ENCODE measurements at places on chromosomes 5 and 9. TPM values are rescaled to one million over a fixed set of nuclear protein-coding genes. Genes with fewer than 3 reads are reported as not detected.

SLC6A3 gene
- total RNA-seq, result not detected

GDA gene
- total RNA-seq, result 2.7 TPM

WDR36 gene
- total RNA-seq, result 11.5 TPM

MPDZ gene
- 9.5 TPM for total RNA-seq

DEPDC1B gene
- 0.09 TPM for total RNA-seq

SLC45A2 gene
- not detected for total RNA-seq

BTNL8 gene
- total RNA-seq, result 0.23 TPM

SLC6A7 gene
- not detected for total RNA-seq

DNA sequence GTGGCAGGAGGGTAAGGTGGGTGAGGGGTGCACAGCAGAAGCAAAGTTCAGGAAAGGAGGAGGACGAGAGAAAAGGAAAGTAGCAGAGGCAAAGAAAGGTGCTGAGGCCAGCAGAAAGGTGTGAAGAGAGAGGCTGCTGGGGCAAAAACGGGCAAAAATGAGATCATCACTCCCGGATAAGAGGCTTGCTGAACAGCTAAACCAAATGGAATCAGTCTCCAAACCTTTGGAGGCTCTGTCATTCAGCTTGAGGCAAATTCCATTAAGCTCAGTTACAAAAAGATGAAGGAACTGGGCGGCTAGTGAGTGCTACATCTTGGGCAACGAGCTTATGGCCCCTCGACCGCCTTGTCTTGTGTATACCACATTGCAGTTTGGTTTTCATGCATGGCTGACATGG lies 136.4 kb downstream of the FSTL4 start:
- DNase-seq, result no peak

- no peak for DNase-seq
These were observed 1.6 kb downstream of the SOWAHA start for GRCh38 chr5:132814503-132815294.

DNA sequence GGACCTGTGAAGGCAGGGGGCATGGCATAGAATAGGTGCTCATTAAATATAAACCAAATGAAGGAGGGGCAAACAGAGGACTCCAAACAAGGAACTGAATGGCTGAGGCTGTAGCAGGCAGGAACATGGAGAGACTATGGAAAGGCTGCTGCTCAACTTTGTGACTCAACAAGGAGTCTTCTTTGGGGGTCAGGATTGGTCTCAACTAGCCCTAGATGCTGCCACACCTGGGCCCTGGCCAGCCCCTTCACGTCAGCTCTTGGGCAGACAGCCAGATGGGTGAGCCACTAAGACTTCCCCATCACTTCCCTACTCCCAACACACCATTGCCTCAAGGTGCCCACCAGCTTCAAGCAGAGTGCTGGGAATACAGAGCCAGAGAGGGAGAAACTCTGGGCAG lies 11.0 kb downstream of the RPP25L start:
- DNase-seq, result no peak

DNA sequence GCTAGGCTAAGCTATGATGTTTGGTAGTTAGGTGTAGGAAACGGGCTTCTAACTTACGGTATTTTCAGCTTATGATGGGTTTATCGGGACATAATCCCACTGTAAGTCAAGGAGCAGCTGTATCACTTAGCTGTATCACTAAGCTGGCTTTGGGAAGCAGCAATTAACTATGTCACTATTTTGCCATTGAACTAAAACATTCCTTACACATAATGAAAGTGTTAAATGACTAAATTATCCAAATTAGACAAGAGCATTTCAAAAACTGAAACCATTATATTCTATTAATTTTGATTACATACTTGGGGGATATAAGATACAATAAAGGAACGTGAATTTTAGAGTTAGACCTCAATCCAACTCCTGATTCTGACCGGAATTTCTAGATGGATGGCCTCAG lies 188.3 kb downstream of the AGTPBP1 start:
- no peak for DNase-seq

- no peak for DNase-seq
These were observed 89.7 kb upstream of the CCNG1 start for GRCh38 chr5:163347671-163348070.

DNA sequence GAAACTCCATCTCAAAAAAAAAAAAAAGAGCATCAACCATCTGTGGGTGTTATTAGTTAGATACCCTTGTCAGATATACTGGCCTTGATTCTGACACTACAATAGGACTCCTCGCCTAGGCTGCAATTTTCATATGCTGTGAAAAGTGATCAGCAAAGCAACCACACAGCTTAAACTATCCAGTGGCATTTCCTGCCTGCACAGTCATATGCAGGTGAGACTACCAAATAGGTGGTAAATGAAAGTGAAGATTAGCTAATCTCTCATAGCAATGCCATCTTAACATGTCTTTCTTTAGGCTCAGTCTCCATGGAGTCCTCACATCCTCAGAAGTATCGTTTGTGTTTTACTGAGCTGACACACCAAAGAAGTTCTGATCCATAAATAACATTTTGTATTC lies 40.8 kb downstream of the GRAMD2B start:
- DNase-seq, result no peak

- no peak for DNase-seq
These were observed 422.9 kb downstream of the TMEM161B start for GRCh38 chr5:87845734-87846133.

GRCh38 chr9:94847486-94847885 lies 121.0 kb downstream of the AOPEP start:
- no peak for DNase-seq

- DNase-seq, result no peak
These were observed 397.4 kb upstream of the MEF2C start for GRCh38 chr5:89280103-89281037.

DNA sequence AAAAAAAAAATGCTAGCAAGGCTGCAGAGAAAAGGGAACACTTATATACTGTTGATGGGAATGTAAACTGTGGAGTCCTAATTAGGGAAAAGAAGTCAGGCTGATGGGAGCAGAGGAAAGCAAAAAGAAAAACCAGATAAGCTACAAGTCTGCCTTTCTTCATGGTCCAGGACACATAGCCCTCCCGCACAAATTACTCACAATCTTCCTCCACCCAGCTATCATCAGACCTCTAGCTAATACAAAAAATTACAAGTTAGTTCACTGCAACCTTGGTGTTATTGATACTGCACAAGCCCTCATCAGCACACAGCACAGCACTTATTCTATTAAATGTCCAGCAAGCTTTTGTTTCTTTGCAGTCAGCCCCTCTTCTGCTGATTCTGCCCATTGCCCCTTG lies 186.0 kb upstream of the ADRA1B start:
- no peak for DNase-seq

DNA sequence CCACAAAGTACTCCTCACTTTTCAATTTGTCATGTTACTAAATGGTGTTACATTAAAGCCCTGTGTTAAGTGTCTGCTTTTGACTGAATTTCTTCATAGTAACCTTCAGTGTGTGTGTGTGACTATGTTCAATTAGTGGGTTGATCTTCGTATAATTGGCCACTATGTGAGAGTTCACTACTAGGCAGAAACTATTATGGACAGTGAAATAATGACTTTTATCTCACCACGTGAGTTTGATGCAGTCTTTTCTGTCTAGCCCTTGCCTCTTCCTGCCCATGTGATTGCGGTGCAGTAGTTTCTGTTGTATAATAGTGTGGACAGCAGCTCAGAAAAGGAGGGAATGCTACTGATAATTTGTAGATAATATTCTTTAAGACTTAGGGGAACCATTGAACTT lies 1.8 kb upstream of the MAML1 start:
- no peak for DNase-seq

DNA sequence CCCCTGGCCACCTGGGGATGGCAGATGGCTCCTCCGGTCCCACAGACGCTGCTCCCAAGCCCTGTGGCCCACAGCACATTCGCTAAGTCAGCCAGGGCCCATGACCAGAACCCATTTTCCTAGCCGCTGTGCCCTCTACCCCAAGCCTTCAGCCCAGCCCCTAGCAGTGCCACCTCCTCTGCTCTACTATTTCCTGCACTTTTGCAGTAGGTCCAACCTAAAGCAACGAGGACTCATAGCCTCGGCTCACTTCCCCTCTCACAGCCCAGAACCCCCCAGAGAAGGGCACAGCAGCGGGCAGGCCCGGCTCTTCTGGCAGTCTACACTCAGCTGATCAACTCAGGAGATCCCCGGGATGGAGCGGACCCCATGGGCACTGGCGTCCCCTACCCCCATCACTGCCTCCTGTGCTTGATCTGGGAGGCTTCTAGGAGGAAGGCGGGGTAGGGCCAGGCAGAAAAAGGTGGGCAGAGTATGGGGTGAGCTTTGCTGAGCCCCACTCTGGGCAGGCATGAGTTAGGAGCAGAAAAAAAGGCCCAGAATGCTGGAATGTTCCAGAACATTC lies 111.2 kb downstream of the ZNF354C start:
- DNase-seq, result no peak

- no peak for DNase-seq
These were observed 39.7 kb upstream of the ANKDD1B start for GRCh38 chr5:75571547-75571946.

GRCh38 chr5:120609570-120609969 lies 145.5 kb downstream of the PRR16 start:
- no peak for DNase-seq

- DNase-seq, result no peak
These were observed 795.8 kb downstream of the SEMA5A start for GRCh38 chr5:8750100-8750499.

GRCh38 chr5:119397518-119398380 lies 41.9 kb downstream of the TNFAIP8 start:
- no peak for DNase-seq

DNA sequence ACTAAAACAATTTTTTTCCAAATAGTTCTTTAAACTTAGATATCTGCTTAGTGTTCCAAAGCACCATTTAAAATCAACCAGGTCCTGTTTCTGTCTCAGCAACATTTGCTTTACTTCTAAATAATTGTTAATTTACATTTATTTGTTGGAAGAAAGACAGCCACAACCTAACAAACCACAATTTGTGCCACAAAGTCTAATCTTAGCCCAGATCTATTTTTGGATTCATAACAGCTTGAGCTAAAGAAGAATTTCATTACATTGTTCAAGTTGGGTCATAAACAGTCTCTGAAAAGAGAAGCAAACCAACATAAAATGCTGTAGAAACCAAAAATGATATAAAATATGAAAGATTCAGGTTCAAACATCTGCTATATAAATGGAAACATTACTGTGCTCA lies 24.4 kb downstream of the MLLT3 start:
- DNase-seq, result no peak

GRCh38 chr5:138366632-138367382 lies 14.3 kb downstream of the KDM3B start:
- no peak for DNase-seq

DNA sequence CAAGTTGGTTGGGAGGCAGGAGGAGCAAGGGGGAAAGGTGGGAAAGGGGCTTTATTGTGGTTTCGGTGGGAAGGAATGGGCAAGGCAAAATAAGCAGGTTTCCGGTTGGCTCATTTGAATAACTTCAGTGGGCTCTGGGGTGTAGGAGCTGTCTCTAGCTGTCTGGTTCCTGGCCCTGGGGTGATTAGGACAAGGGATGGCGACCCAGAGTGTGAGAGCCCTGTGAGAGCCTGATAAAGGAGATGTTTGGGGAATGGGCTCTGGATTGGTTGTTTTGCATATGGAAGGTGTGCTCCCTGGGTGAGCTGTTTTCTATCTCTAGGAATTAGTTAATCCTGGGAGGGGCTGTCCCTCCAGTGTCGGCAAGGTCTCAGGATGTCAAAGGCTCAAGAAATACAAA lies 15.4 kb downstream of the ANKRD34B start:
- no peak for DNase-seq

DNA sequence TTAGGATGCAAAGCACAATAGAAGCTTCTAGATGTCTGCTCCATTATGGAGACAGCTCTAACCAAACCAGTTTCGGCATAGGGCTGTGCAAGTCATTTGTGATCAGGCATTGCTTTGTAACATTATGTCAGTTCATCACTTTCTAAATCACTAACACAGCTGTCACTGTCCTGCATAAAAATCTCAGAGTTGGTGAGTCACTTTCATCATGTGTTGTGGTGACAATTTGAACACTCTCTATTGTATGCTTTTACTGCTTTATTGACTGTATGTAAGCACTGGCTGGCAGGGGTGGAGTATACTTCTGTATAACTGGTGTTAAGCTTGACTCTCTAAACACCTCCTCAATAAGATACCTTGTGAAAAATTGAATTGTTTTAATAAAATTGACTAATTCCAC lies 77.9 kb downstream of the SLCO4C1 start:
- DNase-seq, result no peak

DNA sequence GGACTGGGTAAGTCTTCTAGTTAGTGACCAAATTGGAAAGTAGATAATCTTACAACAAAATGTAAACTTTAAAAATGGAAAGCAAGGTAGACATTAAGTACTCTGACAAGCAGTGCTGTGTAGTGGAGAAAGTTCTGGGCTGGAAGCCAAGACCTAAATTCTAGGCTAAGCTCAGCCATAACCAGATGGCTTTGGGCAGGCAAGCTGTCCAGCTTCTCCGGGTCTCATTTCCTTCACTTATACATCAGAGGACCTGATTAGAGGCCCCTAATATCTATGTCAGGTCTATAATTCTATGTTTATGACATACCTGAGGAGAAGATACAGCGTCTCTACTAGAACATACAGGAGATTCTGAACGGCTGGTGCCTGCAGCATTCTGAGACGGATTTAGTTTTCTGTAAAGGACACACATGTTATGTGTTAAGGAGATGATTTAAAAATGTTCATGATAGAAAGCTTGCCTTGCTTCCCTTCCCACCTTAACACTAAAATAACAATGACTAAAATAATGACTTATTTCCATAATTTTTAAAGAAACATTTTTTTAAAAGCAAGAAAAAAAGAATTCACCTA lies 61.2 kb downstream of the ELL2 start:
- DNase-seq, result peak; percentile 58

- no peak for DNase-seq
These were observed 1.9 kb upstream of the SPDL1 start for GRCh38 chr5:169581580-169582227.

DNA sequence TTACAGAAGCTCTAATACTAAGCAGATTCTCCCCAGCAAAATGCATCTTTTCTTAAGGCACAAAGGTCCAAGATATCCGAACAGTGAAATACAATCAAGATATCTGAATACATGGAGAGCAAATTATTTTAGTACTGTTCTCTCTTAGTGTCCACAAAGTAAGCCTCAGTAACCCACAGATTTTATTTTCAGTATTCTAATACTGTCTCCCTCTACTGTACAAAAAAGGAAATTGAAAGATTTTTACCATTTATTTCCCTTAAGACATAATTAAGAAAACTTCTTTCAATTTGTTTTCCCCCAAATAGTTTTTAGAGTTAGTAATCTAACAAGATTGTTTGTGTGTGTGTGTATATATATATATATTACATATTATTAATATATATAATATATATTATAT lies 24.7 kb upstream of the NOL6 start:
- no peak for DNase-seq

DNA sequence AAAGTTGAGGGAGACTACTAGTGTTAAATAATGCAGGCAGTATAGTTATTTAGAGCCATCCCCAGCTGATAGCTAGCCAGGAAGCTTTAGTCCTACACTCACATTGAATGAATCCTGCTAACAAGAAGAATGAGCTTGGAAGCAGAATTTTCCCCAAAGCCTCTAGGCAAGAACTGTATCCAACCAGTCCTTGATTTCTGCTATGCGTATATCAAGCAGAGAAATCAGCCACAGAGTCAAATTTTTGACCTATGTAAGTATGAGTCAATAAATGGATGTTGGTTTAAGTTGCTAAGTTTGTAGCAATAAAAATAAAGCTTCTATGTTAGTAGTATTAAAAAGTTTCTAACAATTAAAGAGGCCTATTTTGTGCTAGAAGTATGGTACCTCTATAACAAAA lies 672.1 kb upstream of the CHD1 start:
- DNase-seq, result no peak
